Activated naive CD8-positive, alpha-beta T cell treated with anti-CD3 and anti-CD28 coated beads, Interleukin-2, amount 50 U/mL, for 16 hours (primary cell): ENCODE measurements at places on chromosomes 11 and 22.

DNA sequence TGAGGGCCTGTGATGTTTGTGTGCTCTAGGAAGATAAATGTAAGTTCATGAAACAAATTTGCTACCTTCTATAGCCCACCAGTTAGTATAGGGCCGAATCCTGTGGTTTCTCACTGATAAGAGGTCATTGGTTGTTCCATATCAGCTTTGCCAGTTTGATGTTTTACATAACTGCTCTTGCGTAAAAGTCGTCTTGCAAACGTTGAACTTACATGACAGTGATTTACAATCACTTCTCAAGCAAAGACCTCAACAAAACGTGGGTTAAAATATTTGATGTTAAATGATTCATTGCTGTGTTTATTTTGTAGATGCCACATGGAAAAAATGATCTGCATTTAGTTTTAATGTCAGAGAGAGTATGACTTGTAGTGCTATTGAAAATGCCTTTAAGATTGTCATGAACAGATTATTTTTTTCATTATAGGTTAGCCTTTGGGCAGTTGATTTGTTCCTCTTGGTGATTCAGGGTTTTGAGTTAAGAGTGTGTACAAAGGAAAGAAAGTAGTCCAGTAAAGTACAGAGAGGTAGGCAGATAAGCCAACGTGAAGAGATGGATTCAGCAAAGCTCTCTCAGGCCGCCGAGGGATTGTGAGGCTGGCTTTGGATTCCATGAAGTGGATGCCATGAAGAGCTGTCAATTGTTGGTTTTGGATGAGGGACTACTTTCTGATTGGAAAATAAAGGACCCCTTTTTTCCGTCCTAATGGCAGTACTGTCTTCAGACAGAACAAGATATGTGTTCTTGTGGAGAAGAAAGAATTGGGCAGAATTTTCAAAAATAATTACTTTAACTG is 2.6 kb downstream of the EWSR1 start:
- no peak for DNase-seq

- DNase-seq = no peak
These were observed 14.8 kb upstream of the RAC2 start for GRCh38 chr22:37258753-37259401.

GRCh38 chr22:39616051-39616450 is 45.5 kb downstream of the CACNA1I start:
- DNase-seq = no peak

DNA sequence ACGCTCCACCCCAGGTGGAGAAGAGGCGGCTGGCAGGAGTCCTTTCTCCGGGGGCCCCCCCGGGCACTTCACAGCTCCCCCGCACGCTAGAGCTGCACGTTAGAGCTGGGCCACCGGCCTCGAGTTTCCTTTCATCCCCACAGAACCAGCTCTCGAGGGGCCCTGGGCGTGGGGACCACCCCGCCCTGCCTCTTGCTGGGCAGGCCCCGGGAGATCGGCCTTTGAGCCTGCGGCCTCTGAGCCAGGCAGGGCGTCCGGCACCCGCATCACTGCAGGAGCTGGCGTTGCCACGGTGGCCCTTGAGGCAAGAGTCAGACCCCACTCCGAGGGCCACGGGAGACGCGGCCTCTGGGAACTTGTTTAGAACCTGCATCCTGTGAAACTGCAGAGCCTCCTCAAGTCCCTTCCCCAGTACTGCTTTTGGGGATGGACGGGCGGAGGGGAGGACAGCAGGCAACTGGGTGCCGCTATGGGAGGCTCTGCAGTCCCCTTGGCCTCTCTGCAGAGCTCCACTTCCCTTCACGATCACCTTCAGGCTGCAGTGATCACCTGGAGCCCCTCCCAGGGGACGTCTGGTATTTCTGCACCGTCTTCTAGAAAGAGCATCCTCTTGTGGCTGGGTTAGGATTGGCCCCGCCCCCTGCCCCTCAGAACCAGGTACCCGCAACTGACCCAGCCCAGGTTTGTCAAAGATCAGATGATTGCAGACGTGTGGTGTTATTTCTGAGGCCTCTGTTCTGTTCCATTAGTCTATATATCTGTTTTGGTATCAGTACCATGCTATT is 13.9 kb upstream of the GAL start:
- DNase-seq = no peak

GRCh38 chr11:117130879-117131278 is 13.2 kb upstream of the PAFAH1B2 start:
- DNase-seq = no peak

GRCh38 chr11:1534682-1535081 is 37.4 kb downstream of the DUSP8 start:
- DNase-seq = no peak

DNA sequence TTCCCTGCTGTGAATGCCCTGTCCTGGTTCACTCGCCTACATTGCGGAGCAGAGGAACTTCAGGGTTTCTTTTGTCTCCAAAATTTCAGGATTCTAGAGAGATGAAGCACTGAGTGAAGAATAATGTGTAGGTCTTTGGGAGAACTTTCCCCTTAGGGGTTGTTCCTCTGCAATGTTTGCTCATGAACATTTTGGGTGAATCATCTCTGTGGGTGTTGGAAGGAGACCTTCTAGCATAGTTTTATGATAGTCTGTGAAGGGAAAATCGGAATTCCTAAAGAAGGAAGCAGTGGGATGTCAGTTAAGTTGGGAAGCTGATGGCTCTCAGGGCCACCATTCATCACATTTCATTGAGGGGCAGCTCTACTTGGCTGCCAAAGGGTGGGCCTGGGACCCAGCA is 64.8 kb downstream of the MIAT start:
- no peak for DNase-seq

DNA sequence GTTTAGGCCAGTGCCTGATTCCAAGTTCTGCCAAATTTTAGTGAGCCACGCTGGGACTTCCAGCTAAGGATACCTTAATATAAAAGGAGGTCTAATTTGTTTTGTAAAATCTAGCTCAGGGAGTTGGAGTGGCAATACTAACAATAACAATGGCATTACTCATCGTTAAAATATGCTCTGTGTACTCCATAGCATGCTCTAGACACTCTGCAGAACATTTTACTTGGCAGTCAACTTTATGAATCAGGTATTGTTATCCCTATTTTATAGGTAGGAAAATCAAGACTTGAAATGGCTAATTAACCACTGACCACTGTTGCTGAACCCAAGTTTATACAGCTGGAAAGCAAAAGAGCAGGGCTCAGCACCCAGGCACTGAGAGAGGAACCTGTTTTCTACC is 485.0 kb upstream of the KIRREL3 start:
- no peak for DNase-seq
